GOT3 (cell line): ENCODE measurements at places on chromosomes 12 and 14.

DNA sequence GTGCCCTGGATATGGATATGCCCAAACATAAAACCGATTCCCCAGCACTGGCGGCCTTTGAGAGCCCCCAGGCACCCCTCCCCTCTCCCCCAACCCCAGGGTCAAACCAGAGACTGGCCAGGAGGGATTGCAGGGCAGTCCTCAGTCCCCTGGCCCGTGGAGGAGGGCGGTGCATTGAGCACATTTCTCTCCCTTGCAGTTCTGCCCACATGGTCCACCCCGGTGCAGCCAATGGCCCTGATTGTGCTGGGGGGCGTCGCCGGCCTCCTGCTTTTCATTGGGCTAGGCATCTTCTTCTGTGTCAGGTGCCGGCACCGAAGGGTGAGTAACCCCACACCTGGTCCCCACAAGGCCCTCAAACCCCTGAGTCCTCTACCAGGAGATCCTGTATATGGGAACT lies 3.4 kb upstream of the GPR162 start:
- DNase-seq, result no peak

DNA sequence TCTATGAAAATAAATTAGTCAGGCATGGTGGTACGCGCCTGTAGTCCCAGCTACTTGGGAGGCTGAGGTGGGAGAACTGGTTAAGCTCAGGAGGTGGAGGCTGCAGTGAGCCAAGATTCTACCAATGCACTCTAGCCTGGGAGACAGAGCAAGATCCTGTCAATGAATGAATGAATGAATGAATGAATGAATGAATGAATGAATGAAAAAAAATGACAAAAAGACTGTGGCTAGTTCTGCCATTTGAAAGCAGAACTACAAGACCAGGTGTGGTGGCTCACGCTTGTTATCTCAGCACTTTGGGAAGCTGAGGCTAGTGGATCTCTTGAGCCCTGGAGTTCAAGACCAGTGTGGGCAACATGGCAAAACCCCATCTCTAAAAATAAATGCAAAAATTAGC lies 32.2 kb upstream of the NPFF start:
- no peak for DNase-seq

DNA sequence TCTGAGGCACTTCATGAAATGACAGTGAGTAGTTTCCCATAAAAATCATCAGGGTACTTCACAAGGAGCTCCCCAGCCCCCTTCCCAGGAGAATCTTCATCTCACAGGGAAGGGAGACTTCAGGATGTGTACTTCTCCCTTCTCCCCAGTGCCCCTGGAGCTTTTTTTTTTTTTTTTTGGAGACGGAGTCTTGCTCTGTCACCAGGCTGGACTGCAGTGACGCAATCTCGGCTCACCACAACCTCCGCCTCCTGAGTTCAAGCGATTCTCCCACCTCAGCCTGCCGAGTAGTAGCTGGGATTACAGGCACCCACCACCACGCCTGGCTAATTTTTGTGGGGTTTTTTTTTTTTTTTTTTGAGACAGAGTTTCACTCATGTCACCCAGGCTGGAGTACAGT lies 10.4 kb downstream of the ITPK1 start:
- DNase-seq, result no peak

DNA sequence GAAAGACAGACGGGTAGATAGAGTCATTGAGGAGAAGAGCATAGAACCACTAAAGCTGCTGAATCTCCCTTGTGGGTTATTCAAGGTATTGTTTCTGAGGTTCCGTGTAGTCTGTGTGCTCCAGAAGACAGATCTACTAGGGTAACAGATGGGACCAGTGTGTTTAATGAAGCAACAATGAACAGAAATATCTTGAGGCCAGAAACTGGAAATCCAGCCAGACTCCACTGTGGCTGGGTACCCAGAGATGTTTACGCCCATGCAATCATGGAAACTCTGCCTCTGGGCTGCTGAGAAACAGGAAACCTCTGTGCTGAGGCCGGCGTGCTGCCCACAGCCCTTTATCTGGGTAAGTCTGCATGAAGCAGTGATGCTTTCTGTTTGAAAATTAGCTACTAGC lies 8.3 kb downstream of the PROX2 start:
- no peak for DNase-seq

DNA sequence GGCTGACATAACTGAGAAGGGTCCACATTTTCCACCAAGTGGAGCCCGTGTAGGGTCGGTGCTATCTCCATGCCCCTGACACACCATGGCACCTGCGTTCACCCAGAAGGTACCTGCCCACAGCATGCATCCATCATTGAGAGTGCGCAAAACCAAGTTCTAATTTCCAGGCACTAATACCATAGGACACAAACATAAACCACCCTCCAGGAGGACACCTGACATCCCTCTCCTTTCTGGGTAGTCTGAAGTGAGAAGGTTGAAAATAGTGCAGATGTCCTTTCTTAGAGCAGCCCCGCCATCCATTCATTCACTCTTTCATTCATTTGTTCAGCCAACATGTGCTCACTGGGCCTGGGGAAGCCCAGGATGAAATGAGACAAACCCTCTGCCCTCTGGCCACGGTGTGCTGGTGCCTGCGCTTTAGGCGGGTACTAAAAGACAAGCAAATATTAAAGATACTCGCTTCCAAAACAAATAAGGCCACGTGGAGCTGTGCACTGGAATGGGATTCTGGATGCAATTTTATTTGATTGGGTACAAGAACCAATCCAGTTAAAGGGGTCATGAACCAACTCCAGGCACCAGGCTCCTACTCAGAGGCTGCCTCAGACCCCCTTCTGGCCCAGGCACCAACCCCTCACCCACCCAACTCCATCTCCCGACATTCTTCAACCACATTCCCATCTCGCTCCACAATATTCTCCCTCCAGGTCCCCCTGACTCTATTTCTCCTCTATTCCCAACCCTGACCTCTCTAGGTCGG lies 1.2 kb downstream of the TTC7B start:
- no peak for DNase-seq
